ENCODE measurements at places on chromosomes 5 and 9.

GRCh38 chr9:5917273-5917672 lies 26.6 kb downstream of the MLANA start:
- no peak for DNase-seq
- H3K4me3 ChIP-seq, result no peak overlapping the region
- no peaks in the 10 kb centered on the region for H3K27me3 ChIP-seq
- H3K4me1 ChIP-seq, result no peaks in the 10 kb centered on the region
- H3K36me3 ChIP-seq, result no peaks in the 10 kb centered on the region

- no peak overlapping the region for H3K27ac ChIP-seq
- H3K4me1 ChIP-seq, result no peaks in the 10 kb centered on the region
- no peak for DNase-seq
- no peak overlapping the region for H3K4me3 ChIP-seq
- H3K27me3 ChIP-seq, result no peaks in the 10 kb centered on the region
- no peaks in the 10 kb centered on the region for H3K36me3 ChIP-seq
Observed at GRCh38 chr9:133135146-133135745, 14.2 kb upstream of the RALGDS start.

- H3K27ac ChIP-seq, result no peak overlapping the region
- H3K4me3 ChIP-seq, result no peak overlapping the region
- DNase-seq, result no peak
- H3K27me3 ChIP-seq, result peaks cover 71% of the 10 kb centered on the region
- H3K4me1 ChIP-seq, result peaks cover 13% of the 10 kb centered on the region
- no peaks in the 10 kb centered on the region for H3K36me3 ChIP-seq
Observed at GRCh38 chr9:134178768-134179551, 14.6 kb upstream of the RNU6ATAC start.

GRCh38 chr9:3578786-3579185 lies 53.0 kb upstream of the RFX3 start:
- H3K27me3 ChIP-seq, result no peaks in the 10 kb centered on the region
- H3K4me1 ChIP-seq, result no peaks in the 10 kb centered on the region
- no peaks in the 10 kb centered on the region for H3K36me3 ChIP-seq
- no peak overlapping the region for H3K4me3 ChIP-seq
- DNase-seq, result no peak

DNA sequence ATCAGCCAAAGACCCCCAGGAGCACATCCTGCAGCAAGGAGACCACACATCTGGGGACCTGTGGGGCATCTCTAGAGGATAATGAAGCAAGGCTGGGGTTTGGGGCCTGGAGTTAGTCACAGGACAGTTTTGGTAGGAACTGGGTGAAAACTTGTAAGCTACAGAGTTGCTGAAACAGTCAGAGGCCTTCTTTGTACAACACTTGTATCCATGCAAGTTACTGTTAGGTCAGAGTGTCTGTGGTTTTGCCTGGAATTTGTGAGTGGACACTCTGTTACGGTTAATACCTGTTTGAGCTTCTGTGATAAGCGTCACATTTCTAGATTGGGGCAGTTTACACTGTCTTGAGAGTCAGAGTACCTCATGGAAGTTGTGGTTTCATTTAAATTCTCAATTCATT lies 22.6 kb upstream of the ASPN start:
- H3K4me3 ChIP-seq, result no peak overlapping the region
- no peaks in the 10 kb centered on the region for H3K36me3 ChIP-seq
- DNase-seq, result no peak
- no peak overlapping the region for H3K27ac ChIP-seq
- no peaks in the 10 kb centered on the region for H3K4me1 ChIP-seq

- no peak for DNase-seq
- no peaks in the 10 kb centered on the region for H3K4me1 ChIP-seq
- H3K27ac ChIP-seq, result no peak overlapping the region
- H3K36me3 ChIP-seq, result no peaks in the 10 kb centered on the region
- H3K4me3 ChIP-seq, result no peak overlapping the region
- no peaks in the 10 kb centered on the region for H3K27me3 ChIP-seq
Observed at GRCh38 chr5:52783226-52783959, 4.3 kb upstream of the ITGA1 start.

DNA sequence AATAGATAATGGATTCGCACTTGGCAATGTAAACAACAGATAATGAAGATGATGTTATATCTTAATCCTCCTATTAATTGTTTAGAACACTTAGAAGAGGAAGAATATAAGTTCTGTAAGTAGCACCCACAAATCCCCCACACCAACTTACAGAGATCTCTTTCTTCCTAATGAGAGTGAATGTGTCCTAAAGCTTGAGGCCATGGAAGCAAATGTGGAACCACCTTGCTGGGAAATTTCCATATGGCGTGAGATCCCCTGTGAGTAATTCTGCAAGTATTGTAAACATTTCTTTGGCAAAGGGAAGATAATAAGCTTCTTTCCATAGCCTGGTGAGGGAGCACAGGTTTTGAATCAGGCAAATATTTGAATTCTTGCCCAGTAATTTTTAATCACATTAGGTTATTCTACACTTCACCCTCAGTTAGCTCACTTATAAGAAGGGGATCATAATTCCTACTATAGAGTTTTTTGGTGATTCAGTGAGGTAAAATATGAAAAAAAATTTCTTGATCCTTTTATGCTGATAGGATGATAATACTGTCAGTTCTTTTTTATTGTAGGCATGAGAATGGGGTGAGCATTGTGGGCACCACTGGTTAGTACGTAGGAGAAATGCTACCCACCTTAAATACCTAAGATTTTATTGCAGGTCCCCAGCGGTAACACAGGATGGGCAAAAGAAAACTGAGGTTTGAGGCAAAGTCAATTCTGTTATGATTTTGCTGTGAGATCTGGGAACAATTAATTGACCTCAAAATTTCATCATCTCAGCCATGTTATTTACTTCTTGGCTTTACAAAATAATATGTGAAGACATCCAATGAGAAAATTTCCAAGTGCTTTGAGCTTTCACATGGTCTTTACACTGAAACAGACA lies 574.8 kb downstream of the PSAT1 start:
- no peak overlapping the region for H3K4me3 ChIP-seq
- DNase-seq, result no peak
- H3K4me1 ChIP-seq, result no peaks in the 10 kb centered on the region

- H3K27me3 ChIP-seq, result no peaks in the 10 kb centered on the region
- no peak overlapping the region for H3K27ac ChIP-seq
- H3K4me1 ChIP-seq, result peaks cover 7% of the 10 kb centered on the region
- no peaks in the 10 kb centered on the region for H3K36me3 ChIP-seq
- no peak for DNase-seq
Observed at GRCh38 chr5:179964015-179964414, 56.3 kb upstream of the TBC1D9B start.

GRCh38 chr5:169719360-169720314 lies 82.6 kb downstream of the DOCK2 start:
- H3K27me3 ChIP-seq, result no peaks in the 10 kb centered on the region
- no peak overlapping the region for H3K4me3 ChIP-seq
- peaks cover 2% of the 10 kb centered on the region for H3K36me3 ChIP-seq
- H3K4me1 ChIP-seq, result no peaks in the 10 kb centered on the region
- no peak overlapping the region for H3K27ac ChIP-seq

DNA sequence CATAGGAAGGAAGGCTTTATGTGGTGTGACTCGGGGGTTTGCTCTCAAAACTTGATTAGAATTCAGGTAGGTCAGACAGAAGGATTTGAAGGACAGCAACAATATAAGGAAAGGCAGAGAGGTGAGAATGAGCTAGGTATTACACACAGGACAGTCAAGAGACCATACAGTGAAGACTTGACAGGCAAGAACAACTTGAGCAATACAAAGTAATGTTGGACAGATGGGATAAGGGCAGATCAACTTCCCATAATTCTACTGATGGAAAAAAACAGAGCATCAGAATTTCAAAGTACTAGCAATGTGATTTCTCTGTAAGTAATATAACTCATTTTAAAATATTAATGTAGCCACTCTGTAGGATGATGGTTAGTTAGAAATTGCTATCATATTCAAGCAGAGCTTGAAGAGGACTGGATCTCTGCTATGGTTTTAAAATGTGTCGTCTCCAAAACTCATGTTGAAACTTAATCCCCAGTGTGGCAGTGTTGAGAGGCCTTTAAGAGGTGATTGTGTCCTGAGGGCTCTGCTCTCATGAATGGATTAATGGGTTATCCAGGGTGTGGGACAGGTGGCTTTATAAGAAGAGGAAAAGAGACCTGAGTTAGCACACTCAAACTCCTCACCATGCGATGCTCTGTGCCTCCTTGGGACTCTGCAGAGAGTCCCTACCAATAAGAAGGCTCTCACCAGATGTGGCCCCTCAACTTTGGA lies 22.4 kb upstream of the HOMER1 start:
- DNase-seq, result no peak
- H3K4me1 ChIP-seq, result peaks cover 3% of the 10 kb centered on the region
- no peak overlapping the region for H3K4me3 ChIP-seq
- no peak overlapping the region for H3K27ac ChIP-seq
- no peaks in the 10 kb centered on the region for H3K36me3 ChIP-seq
- no peaks in the 10 kb centered on the region for H3K27me3 ChIP-seq

DNA sequence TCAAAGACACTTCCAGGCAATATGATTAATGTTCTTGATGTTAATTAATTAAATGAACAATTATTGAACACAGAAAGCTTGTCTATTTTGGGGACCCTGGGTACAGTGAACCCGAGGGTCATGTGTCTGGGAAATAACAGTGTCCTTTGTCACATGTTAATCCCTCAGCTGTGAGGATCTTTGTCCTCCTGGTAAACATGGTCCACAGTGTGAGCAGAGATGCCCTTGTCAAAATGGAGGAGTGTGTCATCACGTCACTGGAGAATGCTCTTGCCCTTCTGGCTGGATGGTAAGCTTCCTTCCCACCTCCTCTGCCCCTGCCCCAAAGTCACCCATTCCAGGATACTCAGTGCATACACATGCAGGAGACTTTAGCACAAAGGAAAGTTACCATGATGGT lies 107.9 kb downstream of the MEGF10 start:
- peaks cover 20% of the 10 kb centered on the region for H3K4me1 ChIP-seq
- H3K36me3 ChIP-seq, result no peaks in the 10 kb centered on the region
- no peak overlapping the region for H3K27ac ChIP-seq
- H3K4me3 ChIP-seq, result no peak overlapping the region

DNA sequence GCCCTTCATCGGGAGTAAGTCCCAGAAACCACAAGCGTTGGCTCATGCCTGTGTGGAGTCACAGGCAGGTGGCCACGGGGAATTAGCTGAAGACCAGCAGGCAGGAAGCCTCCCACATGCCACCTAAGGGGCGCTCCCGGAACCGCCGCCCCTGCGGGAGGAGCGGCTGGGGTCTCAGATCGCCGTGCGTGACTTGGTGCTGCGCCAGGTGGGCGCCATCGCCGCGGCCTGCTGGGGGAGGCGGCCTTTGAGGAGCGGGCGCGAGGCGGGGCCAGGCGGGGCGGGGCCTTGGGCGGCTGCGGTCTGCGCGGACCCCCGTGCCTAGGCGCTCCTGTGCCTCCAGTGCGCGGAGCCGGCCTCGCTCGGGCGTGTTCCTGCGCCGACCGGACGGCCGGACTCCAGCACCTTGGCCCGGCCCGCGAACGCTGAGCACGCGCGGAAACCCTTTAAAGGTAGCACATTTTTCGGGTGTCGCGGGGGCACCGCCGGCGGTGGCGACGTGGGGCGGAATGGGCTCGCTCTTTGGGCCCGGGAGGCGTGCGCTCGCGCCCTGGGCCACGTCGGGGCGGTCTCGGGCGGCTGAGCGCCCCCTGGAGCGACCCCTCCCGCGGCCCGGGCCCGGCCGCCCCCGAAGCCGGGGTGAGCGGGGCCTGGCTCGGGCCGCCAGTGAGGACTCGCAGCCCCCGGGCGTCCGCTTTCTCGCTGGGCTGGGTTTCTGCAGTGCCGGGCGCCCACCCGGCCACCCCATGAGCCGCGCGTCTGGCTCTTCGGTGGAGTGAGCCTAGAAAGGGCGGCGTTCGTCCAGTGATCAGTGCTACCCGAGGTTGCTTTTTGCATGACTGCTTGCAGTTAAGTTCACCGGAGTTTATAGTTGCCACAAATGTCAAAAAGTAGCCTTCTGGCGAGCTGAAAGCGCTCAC lies 24.5 kb downstream of the LECT2 start:
- no peaks in the 10 kb centered on the region for H3K36me3 ChIP-seq
- H3K4me1 ChIP-seq, result peaks cover 8% of the 10 kb centered on the region
- no peak overlapping the region for H3K27ac ChIP-seq
- no peaks in the 10 kb centered on the region for H3K27me3 ChIP-seq
- no peak overlapping the region for H3K4me3 ChIP-seq

DNA sequence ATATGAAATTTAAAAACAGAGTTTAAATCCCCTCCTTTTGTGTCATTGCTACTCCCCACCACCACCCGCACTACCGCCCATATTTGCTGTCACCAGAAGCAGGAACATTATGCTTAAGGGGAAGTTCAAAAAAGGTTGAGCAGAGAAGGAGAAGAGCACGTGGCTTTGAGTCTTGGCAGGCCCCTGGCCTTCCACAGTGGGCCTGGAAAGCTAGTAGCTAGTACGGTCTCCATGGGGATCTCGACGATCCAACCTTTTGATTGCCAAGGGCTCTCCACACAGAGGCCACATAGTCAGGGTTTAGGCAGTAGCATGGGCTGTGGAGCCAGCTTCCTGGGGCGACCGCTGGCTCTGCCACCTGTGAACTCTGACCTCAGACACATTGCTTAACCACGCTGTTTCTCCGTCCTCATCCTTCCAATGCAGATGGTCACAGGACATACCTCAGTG lies 90.1 kb downstream of the GOLPH3 start:
- no peak overlapping the region for H3K4me3 ChIP-seq
- H3K27me3 ChIP-seq, result no peaks in the 10 kb centered on the region
- H3K4me1 ChIP-seq, result no peaks in the 10 kb centered on the region
- no peak overlapping the region for H3K27ac ChIP-seq
- no peak for DNase-seq

Data from MM.1S (cell line).